ENCODE measurements at places on chromosomes 6 and 20.

- no peak for DNase-seq
Observed at GRCh38 chr6:57135885-57136284, 36.2 kb upstream of the BAG2 start.

GRCh38 chr6:35728683-35729678 lies 7.9 kb upstream of the ARMC12 start:
- DNase-seq: no peak

- peak; percentile 32 for DNase-seq
Observed at GRCh38 chr20:62642666-62643520, 590 bp downstream of the SLCO4A1 start.

DNA sequence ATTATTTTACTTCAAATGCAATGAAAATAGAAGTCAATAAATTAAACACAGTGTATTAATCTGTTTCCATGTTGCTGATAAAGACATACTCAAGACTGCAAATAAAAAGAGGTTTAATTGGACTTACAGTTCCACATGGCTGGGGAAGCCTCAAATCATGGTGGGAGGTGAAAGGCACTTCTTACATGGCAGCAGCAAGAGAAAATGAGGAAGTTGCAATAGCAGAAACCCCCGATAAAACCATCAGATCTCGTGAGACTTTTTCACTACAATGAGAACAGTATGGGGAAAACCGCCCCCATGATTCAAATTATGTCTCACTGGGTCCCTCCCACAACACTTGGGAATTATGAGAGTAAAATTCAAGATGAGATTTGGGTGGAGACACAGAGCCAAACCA lies 82.2 kb downstream of the GPR63 start:
- no peak for DNase-seq

DNA sequence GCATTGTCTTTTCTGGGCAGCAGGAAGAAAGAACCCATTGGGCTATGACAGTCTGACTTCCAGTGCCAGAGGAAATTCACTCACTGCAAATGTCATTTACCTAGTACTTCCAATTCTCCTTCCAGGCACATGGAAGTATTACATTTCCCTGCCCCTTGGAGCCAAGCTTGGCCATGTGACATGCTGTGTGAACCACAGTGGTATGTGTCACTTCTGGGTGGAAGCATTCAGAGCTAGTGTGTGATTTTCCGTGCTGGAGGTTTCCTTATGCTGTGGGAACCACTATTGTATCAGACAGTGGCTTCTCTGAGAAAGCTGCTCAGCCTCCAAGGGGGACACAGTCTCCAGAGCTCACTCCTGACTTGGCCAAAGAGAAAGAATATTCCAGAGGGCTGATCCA lies 387.6 kb downstream of the CDC5L start:
- DNase-seq: no peak
